ENCODE measurements at places on chromosomes 5 and 9. TPM values are rescaled to one million over a fixed set of nuclear protein-coding genes. Genes with fewer than 3 reads are reported as not detected.

The SLC6A7 gene
- not detected for polyA plus RNA-seq

The CCDC69 gene
- 130 TPM for polyA plus RNA-seq

The CDH10 gene
- polyA plus RNA-seq: not detected

The C9orf153 gene
- not detected for polyA plus RNA-seq

The AFAP1L1 gene
- 1.1 TPM for polyA plus RNA-seq

The RPL35 gene
- 1,999 TPM for polyA plus RNA-seq

The GRIN3A gene
- 0.09 TPM for polyA plus RNA-seq

The ELL2 gene
- polyA plus RNA-seq: 1.8 TPM

The HTR4 gene
- polyA plus RNA-seq: not detected

The SPINK4 gene
- polyA plus RNA-seq: not detected

The LHX6 gene
- not detected for polyA plus RNA-seq

The BHMT gene
- not detected for polyA plus RNA-seq

The NIPAL4 gene
- polyA plus RNA-seq: not detected

The AOPEP gene
- polyA plus RNA-seq: 4.7 TPM

The TMC1 gene
- not detected for polyA plus RNA-seq

The RRAGA gene
- polyA plus RNA-seq: 66.2 TPM

The CCNO gene
- not detected for polyA plus RNA-seq

The SLCO4C1 gene
- polyA plus RNA-seq: 1.5 TPM

The PRRT1B gene
- not detected for polyA plus RNA-seq

The WDR31 gene
- polyA plus RNA-seq: 0.62 TPM

The PCDHB13 gene
- not detected for polyA plus RNA-seq

The TAS2R1 gene
- not detected for polyA plus RNA-seq

The GLRA1 gene
- not detected for polyA plus RNA-seq

The ORM2 gene
- polyA plus RNA-seq: not detected

The ZNF658 gene
- 3.9 TPM for polyA plus RNA-seq
